ENCODE measurements at places on chromosomes 3 and 15.

GRCh38 chr3:12392101-12392878, 92.0 kb upstream of the TSEN2 start:
- no peak for DNase-seq

GRCh38 chr15:78937132-78937739, 7.6 kb downstream of the CTSH start:
- no peak for DNase-seq

GRCh38 chr3:178512647-178513046, 23.6 kb upstream of the KCNMB2 start:
- no peak for DNase-seq

GRCh38 chr15:57772223-57772957, 65.9 kb downstream of the POLR2M start:
- DNase-seq, result no peak

- DNase-seq, result no peak
Observed at GRCh38 chr3:12194209-12194608, 35.5 kb upstream of the TIMP4 start.

DNA sequence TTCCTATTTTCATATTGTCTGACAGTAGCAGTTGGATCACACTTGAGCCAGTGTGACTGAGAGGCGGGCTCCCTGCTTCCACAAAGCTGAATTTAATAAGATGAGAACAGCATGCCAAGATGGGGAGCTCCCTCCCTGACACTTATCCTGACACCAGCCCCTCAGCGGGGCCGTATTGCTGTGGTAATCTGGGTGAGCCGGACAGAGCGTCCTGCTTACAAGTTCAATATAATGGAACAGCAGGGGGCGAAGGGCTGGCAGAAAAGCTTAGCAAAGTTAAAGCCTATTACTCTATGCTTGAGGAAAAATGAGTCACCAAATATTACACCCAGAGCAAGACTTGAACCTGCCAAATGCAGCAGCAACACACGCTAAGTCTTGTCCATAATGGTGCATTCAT, 163.8 kb upstream of the CMC1 start:
- DNase-seq, result no peak

DNA sequence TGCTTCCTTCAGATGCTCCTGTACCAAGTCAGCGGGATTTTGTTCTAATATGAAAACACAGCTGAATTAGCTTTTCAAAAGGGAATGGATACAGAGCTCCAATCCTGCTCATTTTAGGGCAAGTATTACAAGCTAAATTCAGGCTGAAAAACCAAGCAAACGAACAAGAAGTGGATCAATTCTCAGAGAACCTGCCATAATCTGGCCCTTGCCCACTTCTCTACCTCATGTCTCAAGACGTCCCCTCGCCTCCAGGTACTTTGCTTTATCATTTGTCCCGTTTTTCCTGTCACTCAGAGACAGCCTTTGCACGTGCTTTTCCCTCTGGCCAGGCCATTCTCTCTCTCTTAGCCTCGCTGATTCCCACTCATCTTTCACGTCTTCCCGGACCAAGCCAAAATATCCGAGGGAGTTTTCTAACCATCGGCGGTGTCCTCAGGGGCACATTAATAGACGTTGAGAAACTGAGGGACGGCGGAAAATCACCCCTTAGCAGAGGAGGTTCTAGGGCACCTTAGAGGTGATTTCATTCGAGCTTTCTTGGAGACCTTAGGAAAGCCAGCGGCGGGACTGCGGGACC, 654 bp downstream of the SUSD5 start:
- DNase-seq, result no peak
